ENCODE measurements at places on chromosomes 6 and 20.
A peak's percentile ranks its signal among the peaks of the same experiment; 100 is the strongest.

GRCh38 chr20:36836591-36837269 lies 39.2 kb upstream of the TLDC2 start:
- peak; percentile 74 for DNase-seq

DNA sequence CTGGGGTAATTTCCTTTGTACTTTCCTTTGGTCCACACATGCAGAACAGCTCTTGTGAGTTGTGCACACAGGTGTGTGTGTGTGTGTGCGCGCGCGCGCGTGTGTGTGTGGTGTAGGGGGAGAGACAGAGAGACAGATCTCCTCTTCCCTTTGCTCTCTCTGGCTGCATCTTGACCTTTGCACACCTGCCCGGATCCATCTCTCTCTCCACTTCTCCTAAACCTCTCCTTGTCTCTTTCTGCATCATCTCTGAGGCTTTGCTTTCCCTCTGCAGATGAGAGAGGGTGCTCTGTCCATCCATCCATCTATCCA lies 67.0 kb downstream of the SRC start:
- DNase-seq, result no peak

DNA sequence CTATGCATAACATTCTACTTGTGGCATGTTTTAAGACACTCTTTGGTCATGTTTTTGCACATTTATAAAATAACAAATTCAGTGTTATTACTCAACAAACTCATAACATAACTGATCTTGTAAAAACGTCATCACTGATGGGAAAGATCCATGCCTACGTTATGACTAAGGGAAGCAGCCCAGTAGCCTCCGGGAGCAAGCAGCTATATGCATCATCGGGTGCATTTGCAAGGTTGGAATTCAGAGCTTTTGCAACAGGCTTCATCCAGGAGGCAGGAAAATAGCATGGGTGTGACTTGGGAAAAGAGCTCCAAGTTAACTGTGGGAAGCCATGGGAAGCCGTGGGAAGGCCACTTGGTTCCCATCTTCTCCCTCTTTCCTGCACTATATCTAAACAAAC lies 271.6 kb upstream of the SGK1 start:
- DNase-seq, result no peak

DNA sequence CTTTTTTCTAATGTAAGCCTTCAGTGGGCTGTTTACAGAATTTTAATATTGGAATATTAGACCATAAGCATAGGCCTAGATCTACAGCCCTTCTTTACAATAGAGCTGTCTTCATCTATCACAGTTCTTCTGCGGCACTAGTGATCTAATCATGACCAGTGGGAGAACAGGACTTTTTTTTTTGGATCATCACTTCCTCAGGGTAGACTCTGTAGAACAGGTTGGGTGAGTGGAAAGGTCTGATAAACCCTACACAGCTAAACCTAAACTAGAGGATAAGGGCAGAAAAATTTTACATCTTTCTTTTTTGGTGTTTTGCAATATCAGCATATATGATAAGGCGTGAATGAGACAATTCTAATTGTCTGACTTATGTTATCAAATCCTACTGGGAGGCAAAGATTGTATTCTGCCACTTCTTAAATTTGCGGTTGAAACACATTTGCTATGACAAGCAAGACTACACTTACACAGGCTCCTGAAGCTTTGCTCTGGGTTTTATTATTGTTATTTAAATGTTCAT lies 52.2 kb downstream of the GOPC start:
- DNase-seq, result no peak

GRCh38 chr6:157637516-157637915 lies 185.5 kb upstream of the SNX9 start:
- no peak for DNase-seq

DNA sequence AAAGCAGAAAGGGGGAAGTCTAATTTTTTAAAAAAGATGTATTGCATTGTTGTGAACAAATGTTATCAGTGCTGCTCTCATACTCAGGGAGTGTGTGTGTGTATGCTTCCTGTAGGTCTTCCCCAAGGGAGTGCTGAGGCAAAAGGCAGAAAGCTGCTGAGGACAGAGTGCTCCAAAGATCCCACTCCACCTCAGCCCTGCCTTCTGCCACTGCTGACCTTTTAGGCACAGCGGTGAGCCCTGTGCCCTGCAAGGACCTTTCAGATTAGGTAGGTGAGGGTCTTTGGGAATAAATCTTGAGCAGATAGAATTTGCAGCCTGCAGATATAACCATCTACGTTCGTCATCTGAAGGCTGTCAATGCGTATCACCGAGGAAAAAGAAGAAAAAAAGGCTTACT lies 756.4 kb upstream of the MMS22L start:
- DNase-seq, result no peak

- DNase-seq, result no peak
Observed at GRCh38 chr6:84344005-84344404, 116.6 kb upstream of the CEP162 start.

GRCh38 chr20:43844778-43845614 lies 69.7 kb upstream of the TOX2 start:
- DNase-seq, result no peak

DNA sequence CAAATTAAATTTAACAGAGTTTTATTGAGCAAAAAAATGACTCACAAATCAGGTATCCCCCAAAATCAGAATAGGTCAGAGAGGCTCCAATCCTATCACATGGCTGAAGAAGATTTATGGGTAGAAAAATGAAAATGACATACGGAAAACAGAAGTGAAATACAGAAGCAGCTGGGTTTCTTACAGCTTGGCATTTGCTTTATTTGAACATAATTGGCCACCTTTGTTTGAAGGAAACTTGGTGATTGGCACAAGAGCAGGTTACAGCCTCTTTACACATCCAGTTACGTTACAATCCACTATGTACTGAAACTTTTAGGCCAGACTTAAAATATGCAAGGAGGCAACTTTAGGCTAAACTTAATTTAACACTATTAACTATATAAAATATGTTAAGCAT lies 11.7 kb upstream of the TREM2 start:
- no peak for DNase-seq

DNA sequence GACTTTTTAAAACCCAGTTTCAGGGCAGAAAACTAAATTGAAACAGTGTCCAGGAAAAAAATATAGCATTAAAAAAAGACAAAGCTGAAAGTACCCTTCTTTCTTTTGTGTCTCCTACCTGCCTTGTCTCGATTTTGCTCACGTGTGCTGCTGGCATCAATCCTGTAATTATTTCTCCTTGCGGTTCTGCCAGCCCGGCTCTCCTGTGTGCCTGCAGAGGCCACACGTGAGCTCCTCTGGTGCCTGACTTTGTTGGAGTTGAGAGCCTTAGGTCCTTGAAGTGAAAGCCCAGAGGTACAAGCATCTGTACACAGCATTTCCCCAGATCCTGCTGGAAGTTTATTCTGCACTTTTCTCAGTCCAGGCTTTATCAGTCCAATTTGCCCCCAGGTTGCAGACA lies 36.5 kb downstream of the GHRH start:
- DNase-seq, result no peak

DNA sequence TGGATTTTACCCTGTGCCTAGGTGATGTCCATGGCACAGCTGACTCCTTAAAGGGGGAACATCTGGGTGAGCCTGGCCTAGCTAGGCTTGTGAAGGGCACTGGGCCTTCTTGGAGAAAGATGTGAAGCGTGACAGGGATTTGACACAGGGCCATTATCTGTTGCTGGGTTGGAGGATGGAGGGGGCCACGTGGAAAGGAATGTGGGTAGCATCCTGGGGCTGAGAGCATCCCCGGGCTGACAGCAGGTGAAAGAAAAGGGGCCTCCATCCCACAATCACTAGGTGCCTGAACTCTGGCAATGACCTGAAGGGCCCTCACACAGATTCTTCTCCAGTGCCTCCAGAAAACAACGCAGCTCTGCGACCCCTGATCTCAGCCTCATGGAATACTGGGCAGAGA lies 124.7 kb downstream of the DTNBP1 start:
- no peak for DNase-seq

DNA sequence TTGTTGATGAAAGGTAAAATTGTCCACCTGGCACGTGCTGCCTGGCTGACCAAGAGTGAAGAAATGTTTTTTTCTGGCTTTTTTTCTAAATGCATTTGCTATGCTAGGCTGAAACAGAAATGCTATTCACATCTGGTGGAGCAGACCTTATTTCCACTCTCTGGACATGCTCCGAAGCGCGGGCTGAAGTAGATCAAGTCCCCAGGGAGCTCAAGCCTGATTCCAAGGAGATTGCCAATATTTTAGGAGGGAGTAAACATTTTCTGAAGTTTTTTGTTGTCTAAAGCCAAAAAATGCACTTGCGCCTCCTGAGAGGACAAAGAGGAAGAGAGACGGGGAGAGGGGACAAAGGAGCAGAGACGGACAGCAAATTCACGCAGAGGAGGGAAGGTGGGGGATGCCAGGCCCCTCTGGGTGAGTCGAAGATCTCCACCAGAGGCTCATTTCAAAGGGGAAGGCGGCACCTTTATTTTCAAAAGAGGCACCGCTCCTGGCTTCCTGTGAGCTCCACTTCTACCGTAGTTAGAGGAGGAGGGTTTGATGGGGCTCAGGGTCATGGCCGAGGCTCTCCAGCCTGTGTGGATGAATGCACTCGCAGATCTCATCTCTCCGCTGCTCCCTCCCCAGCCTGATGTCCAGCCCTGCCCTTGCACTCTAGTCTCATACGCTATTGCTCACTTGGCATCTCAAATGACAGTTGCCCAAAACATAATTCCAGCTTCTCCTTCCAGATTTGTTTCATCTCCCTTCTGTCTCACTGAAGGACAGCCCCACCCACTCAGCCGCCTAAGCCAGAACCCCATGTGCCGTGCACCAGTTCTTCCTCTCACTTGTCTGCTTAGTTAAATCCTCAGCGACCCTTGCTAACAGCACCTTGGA lies 23.1 kb upstream of the SMOC2 start:
- no peak for DNase-seq

DNA sequence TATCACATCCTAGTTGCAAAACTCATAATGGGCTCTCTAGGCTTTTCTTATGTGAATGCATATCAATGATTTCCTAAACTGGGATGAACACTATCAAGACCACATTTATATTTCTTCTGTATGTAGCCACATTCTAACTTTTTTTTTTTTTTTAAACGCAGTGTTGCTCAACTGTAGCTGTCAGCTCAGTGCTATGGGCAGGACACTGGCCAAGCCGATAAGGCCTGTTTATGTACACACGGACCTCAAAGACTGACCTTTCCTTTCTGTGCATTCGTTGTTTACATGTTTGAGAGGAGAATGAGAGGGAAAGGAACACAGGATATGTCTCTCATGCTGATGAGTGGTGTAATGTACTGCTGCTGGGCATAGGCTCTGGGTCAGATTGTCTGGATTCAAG lies 75.1 kb upstream of the B3GAT2 start:
- DNase-seq, result no peak

- DNase-seq, result no peak
Observed at GRCh38 chr20:17840423-17840822, 128.2 kb downstream of the SNX5 start.

DNA sequence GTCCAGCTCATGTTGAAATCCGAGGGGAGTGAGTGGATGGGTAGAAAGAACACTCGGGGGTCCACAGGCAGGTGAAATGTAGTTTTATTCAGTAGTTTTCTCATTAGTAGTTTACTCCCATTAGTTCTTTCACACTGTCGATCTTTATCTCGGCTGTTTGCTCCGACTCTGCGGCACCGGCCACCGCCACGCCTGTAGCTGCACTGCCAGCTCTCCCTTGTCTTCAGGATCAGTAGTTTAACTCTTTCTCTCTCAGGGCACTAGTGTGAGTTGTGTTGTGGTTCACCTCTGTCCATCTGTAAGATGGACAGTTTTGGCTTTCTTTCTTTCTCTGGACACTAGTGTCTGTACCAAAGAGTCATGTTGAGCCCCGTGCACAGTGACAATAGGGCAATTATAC lies 195.7 kb downstream of the LMBRD1 start:
- DNase-seq, result no peak

DNA sequence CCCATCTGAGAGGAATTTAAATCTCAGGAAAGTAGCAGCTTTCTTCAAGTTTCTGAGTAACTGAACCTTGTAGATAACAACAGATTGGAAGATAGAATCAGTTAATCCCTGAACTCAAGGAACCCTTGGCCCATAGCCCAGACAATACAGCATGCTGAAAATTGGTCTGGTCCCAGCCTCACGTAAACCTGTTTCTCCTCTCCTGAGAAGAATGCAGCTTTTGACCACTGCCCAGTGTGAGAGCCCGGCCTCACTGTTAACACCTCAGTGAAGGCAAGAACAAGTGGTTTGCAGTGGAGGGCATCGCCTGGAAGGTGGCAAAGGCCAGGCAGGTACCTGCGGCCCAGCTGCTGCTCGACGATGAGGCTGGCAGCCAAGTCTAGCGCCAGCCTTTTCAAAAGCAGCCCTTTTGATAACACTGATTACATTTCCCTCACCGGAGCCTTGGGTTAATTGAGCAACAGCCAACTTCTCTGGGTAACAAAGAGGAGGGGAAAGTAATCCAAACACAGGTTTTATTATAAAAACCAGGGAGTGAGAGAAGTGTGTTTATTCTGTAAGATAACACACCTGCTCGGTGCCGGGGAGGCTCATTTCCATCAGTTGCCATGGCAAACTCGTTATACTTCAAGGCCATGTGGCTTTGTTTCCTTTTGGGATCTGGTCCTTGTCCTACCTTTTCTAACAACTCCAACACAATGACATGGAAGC lies 54.0 kb downstream of the TRAF3IP2 start:
- no peak for DNase-seq

- DNase-seq, result no peak
Observed at GRCh38 chr6:150765067-150765764, 100.3 kb upstream of the MTHFD1L start.

DNA sequence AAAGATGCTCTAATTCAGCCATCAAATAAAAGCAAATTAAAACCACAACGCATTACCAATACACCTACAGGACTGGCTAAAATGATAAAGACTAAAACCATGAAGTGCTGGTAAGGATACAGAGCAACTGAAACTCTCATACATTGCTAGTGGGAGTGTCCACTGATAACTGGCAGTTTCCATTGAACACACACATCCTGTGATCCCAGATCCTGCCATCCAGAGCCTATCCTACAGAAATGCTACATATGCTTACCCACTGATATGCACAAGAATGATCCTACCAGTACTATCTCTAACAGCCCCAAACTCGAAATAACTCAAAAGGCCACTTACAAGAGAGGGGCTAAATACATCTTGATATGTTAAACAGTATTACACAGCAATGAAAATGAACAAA lies 81.0 kb downstream of the FYN start:
- no peak for DNase-seq

GRCh38 chr6:7143476-7143974 lies 35.8 kb downstream of the RREB1 start:
- DNase-seq, result no peak

DNA sequence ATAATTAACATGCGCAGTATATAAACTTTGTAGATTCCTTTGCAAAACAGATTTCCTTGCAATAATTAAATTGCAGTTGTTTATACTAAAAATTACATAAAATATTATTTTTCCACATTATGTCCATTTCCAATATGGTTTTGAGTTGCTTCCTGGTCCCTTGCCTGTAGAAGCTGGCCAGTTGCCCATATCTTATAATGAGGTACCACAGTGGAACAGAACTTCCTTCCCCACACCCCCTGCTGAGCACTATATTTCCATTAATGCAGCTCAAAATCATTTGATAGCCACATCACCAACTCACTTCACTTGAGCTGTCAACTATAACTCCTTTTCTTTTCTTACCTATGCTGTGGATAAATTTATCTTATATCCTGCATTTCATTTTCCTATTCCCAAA lies 194.6 kb downstream of the DST start:
- DNase-seq, result no peak

- DNase-seq, result no peak
Observed at GRCh38 chr6:168381726-168382458, 59.1 kb upstream of the SMOC2 start.

- no peak for DNase-seq
Observed at GRCh38 chr6:69337311-69337710, 459.5 kb downstream of the LMBRD1 start.
